ENCODE measurements at places on chromosomes 5 and 9.
A peak's percentile ranks its signal among the peaks of the same experiment; 100 is the strongest.

DNA sequence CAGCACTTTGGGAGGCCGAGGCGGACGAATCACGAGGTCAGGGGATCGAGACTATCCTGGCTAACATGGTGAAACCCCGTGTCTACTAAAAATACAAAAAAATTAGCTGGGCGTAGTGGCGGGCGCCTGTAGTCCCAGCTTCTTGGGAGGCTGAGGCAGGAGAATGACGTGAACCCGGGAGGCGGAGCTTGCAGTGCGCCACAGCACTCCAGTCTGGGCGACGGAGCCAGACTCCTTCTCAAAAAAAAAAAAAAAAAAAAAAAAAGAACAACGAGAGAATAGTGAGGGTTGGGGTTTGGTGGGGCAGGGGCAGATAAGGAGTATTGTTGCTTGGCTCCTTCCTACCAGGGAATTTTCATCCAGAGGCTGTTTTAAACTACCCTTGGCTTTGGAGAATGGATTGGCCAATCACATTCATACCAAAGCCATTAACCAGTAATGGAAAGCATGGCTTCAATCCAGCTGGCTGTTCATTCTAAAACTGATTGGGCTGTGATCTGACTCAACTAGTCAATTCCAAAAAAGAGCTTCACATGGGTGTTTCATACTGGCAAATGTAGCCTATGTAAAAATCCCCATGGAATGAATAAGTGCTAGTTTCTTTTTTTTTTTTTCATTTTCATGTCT is 64.4 kb downstream of the PLCXD3 start:
- DNase-seq: no peak

DNA sequence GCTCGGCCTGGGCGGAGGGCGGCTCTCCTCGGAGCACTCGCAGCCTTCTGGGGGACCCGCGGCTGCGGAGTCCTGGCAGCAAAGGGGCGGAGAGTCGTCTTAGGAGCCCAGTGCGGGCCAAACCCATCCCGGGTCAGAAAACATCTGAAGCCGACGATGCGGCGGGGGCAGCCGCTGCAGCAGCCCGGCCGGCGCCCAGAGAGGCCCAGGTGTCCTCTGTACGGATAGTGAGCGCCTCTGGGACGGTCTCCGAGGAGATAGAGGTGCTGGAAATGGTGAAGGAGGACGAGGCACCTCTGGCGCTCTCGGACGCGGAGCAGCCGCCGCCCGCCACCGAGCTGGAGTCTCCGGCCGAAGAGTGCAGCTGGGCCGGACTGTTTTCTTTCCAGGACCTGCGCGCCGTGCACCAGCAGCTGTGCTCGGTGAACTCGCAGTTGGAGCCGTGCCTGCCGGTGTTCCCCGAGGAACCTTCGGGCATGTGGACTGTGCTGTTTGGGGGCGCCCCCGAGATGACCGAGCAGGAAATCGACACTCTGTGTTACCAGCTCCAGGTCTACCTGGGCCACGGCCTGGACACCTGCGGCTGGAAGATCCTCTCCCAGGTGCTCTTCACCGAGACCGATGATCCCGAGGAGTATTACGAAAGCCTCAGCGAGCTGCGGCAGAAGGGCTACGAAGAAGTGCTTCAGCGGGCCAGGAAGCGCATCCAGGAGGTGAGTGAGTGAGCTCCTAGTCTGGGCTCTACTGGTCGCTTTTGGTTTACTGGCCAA is 1.2 kb downstream of the JMY start:
- no peak for DNase-seq

GRCh38 chr9:35725362-35725761 is 6.6 kb downstream of the TLN1 start:
- no peak for DNase-seq

- DNase-seq: no peak
Measured at GRCh38 chr9:13450723-13451122, 171.2 kb upstream of the MPDZ start.

DNA sequence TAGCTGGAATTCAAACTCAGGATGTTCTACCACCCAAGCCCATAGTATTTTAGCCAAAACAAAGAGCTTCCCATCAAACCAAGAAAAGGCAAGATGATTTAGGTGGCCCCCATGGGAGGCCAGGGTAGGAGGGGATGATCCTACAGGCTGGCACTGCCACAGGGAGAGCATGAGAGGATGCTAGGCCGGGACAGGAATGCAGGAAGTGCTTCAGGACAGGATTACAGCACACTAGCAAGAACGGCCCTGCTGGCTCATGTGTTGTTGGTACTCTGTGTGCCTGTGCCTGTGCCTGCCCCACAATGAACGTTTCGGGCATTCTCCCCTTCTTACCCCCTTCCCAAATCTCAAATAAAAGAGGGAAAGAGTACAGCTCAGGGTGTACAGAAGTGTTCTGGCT is 110.7 kb upstream of the TRIM32 start:
- DNase-seq: no peak

DNA sequence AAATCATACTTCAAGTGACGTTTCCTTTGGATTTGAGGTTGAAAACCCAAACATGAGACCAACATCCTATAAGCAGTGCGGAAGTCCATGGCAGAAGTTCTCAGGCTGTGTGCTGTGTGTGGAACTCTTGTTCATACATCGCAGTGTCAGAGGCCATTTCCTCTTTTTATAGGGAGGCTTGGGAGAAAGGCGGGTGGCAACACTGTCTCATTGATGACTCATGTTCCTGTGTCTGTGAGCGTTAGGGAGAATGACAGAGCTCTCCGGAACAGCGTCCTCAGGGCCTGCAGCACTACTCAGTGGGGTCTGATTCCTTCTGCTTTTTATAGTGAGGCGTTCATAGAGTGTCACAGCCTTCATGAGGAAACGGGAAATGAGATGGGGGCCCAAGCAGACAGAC is 98.8 kb upstream of the BASP1 start:
- DNase-seq: peak; percentile 88

DNA sequence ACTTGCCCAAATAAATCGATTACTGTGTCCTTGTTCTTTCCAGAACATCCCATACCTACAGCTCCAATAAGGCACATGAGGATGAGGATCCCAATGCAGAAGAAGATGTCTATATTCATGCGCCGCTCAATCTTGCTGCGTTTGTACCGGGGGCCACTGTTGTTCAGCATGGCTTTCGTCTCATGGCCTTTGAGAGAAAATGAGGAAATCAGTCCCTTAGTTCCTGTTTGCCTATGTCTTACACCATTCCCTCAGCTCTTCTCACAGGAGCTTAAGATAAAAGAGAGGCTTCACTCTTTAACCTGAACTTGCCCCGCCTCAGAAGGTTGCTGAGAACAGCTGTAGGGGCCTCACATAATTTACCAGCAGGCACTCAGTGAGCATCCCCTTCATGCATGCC is 211.6 kb downstream of the ATP10B start:
- DNase-seq: no peak

GRCh38 chr9:92950359-92950955 is 3.1 kb downstream of the FGD3 start:
- no peak for DNase-seq

DNA sequence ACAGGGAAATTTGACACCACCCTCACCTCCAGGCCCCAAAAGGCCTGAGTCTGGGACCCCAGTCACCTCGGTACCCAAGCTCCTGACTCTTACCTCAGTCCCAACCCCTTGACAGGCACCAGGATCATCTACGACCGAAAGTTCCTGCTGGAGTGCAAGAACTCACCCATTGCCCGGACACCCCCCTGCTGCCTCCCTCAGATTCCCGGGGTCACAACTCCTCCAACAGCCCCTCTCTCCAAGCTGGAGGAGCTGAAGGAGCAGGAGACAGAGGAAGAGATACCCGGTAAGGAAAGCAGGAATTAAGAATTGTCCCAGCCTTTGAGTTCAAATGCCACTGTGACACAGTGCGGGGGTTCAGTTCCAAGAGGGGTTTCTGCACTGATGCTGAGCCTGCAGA is 1.3 kb downstream of the EIF4EBP3 start:
- no peak for DNase-seq

DNA sequence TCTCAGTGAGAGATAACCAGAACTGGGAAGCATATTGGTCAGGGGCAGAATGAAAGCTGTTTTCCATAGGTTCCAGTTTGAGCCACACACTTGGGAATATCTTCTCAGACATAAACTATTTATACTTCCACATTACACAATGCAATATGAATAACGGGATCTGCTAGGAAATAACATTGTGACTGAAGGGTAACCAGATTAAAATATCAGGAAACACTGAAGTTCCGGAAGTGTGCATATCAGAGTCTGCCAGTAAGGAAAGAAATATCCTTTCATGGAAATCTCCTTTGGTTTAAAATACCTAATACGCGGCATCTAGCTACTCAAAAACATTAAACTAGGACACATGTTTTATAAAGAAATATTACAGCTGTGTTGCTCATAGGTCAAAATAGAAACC is 56.3 kb downstream of the ST8SIA4 start:
- no peak for DNase-seq

- no peak for DNase-seq
Measured at GRCh38 chr5:141879426-141879759, 1.2 kb upstream of the PCDH1 start.

GRCh38 chr5:3531320-3531986 is 64.2 kb upstream of the IRX1 start:
- DNase-seq: no peak

- no peak for DNase-seq
Measured at GRCh38 chr9:86546712-86547111, 192.5 kb upstream of the TUT7 start.

Measured in non-pigmented ciliary epithelial cell (primary cell).